ENCODE measurements at places on chromosomes 5 and 9. TPM values are rescaled to one million over a fixed set of nuclear protein-coding genes. Genes with fewer than 3 reads are reported as not detected.

DNA sequence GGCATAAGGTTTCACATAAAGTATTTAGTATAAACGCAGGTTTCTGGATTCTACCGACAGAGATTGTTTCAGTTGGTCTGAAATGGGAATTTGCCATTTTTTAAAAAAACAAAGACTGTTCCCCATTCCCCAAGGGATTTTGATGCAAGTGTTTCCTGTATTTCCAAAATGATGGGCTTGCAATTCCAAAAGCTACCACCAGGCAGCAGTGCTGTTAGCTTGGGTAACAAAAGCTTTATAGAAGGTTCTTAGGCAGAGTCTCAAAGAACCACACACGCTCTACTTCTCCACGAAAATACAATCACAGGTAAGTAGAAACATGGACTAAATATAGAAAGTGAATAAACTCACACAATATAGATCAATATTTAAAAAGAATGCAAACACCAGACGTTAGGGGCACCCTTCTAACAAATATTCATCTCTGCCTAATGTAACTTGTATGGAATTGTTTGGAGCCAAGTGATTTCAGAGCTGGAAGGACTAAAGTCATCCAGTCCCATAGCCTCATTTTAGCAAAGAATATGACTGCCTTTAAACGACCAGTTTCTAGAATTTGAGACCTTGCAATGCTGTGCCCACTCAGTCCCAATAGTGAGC, 154.3 kb downstream of the SPOCK1 start:
- peak; percentile 28 for DNase-seq

GRCh38 chr9:71830153-71830552, 61.8 kb upstream of the CEMIP2 start:
- no peak for DNase-seq

GRCh38 chr9:71929791-71930440, 18.5 kb downstream of the C9orf85 start:
- no peak for DNase-seq

DNA sequence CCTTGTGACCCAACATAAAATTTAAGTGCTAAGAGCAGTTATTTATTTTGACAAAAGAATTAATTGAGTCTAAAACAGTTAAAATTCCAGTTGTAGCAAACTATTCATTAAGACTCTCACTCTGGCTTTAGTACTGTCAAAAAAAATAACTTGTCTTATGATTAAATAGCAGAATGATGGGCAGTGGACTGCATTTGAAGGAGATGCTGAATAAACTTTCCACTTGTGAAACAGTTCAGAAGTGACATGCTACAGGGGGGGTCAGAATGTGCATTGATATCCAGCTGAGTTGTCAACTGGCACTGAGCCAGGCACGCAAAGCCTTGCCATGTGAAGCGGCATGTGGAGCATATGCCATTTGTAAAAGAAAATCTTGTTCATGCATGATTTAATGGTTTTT, 76.0 kb downstream of the FCHO2 start:
- no peak for DNase-seq

The MEGF10 gene
- 12.4 TPM for total RNA-seq

DNA sequence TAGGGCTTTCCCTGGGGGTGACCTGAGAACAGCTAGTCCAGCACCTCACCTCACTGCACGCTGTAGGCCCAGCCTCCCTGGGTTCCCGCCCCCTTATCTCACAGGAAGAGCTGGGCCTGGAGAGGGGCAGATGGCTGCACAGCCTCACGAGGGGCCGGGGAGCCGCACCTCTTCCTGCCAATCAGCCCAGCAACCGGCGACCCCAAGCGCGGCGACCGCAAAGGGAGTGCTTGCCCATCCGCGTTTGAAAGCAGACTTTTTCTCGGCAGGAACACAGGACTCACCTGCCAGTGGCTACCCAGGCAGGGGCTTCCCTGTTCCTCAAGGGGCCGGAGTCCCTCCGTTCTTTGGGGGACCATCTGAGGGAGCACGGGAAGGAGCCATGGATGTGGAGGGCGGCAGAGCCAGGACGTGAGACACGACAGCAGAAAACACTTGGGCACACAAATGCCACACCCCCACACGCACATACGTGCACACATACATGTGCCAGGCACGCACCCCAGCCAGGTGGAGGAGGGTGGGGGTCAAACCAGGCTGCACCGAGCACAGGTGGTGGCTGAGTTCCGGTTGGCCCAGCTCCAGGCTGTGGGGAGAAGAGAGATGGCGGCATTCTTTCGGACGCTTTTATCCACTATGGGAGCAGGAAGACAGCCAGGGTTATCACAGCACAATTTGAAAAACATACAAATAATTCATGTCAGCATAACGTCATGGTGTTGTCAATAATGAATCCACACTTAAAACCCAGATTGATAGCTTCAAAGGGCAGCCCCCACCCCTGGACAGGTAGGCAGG, 11.3 kb downstream of the TMEM250 start:
- DNase-seq, result peak; percentile 73

GRCh38 chr5:78974601-78975000, 10.5 kb downstream of the ARSB start:
- DNase-seq, result no peak

GRCh38 chr9:87278971-87279733, 218.5 kb upstream of the DAPK1 start:
- DNase-seq, result no peak

- DNase-seq, result no peak
These were observed 185.7 kb downstream of the ESM1 start for GRCh38 chr5:54799645-54800044.

DNA sequence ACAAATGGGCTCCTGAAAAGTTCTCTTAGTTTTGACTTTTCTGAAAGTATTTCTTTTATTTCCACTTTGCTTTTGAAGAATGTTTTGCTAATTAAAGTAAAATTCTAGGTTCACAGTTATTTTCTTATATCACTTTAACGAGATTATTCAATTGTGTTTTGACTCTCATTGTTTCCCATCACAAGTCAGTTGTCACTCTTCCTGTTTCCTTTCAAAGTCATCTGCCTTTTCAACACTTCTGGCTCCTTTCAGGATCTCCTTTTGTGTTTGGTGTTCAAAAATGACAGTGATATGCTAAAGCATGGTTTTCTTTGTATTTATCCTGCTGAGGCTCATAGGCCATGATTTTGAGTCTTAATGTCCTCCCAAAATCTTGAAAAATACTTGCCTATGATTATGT, 235.4 kb upstream of the TAS2R1 start:
- DNase-seq, result no peak
